ENCODE measurements at places on chromosomes 12 and 14.
A peak's percentile ranks its signal among the peaks of the same experiment; 100 is the strongest.

DNA sequence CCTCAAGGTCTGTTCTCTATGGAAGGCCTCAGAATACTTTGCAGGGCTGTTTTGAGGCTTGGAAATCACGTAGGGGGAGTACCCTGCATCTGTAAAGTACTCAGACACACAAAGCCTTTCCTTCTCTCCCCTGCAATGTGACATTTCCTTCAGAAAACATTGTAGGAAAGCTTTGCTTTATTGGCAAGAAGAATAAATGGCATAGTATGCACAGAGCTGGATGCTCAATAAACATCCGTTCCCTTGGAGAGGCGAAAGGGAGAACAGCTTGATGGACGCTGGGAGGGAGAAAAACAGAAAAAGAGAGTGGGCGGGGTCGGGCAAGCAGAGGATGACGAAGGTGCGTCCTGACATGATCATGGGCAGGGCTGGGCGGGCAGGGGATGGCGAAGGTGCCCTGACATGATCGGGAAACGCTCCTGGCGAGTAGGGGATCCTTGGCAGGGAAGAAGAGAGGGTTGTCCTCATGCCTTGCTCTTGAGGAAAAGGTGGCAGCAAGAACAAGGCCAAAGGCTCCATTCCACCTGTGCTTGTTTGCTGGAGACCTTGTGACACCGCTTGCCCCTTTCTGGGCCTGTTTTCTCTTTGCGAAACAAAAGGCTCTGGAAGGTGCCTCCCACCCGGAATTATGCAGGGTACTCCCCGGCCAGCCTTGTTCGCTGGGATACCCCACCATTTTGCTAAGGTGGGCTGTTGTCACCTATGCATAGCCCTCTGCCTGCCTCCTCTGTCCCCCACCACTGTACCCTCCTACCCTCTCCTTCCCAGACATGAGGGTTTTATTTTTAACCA lies 21.1 kb downstream of the IRF2BPL start:
- no peak for DNase-seq

- DNase-seq: no peak
Observed at GRCh38 chr12:4119157-4119761, 154.3 kb upstream of the CCND2 start.

GRCh38 chr14:70416338-70416724 lies 559 bp downstream of the SYNJ2BP start:
- DNase-seq: peak; percentile 11

- no peak for DNase-seq
Observed at GRCh38 chr12:106598003-106598402, 15.2 kb downstream of the RFX4 start.

DNA sequence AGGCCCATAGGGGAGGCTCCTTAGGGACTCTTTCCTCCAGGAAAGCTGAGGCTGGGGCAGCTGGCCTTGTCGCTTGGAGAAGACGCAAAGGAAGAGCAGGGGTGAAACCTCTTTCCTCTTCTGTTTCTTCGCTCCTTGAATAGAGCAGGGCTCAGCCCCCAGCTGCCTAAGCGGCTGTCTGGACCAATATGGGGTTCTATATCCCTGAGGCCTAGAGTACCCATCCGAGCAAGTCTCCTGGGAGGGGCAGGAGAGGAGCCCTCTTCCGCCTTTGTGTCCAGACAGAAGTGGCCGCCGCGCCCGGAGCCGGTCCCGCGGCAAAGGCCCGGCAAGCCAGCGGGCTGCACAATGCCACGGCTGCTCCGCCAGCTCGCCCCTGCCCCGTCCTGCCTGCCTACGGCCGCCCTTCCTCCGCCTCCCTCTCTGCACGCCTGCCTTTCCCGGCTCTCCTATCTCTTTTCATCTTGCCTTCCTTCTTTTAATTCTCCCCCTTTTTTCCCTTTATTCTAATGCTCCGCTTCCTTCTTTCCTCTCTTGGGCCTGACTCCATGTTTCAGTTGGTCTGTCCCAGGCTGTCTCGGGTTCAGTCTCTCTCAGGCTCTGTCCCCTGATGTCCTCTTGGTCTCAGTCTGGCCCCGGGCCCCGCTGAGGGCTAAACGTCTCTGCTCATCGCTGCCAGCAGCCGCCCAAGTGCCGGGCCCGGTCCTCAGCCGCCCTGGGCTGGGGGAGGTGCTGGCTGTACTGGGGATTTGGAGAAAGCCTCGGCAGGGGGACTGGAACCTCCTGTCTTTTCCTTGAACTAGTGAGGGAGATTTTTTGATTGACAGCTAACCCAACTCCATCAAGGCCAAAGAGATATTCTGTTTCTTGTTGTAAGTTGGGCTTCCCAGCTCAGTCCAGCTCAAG lies 2.5 kb upstream of the HOXC9 start:
- DNase-seq: no peak

DNA sequence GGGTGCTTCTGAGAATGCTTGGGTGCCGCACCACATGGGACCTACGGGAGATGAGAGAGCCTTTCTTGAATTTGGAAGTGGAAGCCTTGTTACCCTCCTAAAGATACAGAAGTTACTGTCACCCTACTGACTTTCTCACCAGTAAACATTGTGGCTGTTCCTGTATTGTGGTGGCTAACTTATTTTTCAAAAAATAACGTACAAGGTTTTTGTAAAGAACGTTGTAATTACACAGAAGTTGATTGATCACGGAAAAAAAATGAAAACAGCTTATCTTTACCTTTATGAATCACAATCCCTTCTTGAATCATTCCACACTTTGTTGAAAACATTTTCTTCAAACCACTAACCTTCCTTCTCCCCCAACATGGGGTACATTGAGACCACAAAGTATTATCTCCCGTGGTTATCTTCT lies 22.0 kb upstream of the PPFIBP1 start:
- no peak for DNase-seq

GRCh38 chr12:81596558-81596957 lies 162.6 kb downstream of the PPFIA2 start:
- no peak for DNase-seq

DNA sequence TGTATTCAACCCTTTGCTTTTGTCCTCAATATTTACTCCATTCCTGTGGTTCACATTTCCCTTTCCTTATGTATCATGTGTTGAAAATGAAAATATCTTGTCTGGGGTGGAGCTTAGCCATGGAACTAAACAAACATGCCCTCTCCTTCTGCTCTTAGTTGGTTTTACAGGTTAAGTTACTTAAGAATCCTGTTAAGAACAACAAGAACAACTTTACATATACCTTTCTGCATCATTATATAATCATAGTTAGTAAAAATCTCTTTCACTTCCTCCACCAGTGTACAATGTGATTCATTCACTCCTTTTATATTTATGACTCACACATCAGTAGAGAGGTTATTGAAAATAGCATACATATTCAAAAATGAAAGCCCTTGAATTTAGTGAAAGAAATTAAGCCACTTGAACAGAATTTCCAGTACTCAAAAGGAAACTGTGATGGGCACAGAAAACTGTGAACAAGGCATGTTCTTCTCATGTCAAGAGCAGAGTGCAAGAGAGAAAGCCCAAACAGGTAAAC lies 307.7 kb downstream of the CCDC91 start:
- DNase-seq: no peak

GRCh38 chr12:122503147-122503751 lies 2.5 kb upstream of the ZCCHC8 start:
- no peak for DNase-seq

DNA sequence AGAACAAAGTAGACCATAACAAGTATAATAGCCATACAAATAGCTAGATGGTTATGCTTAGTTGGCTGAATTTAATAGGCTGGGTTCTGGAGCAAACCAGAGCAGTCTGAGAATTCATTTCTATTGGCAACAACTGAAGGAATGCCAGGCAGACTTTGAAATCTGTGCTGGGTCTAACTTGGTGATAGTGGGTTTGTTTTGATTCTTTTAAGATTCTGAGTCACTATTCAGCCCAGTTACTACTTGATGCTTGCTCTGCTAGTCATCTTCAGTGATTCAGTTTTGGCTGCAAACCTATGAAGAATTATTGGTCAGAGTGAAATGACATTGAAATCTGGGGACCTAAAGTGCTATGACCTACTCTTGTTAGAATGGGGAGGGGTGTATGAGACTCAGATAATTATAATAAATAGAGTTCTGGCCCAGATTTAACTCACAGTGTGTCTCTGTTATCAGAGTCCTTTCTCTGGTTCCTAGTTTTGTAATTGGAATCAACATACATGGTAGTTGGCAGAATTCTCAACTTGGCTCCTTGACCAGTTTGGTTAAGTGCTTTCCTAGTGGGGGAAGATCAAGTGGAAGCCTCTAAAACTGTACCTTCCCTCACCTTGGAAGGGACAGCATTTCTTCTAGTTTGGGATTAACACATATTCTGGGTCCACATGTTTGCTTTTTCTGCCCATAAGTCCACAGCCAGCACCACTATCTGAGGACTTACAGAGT lies 43.5 kb downstream of the MNAT1 start:
- DNase-seq: no peak

- DNase-seq: no peak
Observed at GRCh38 chr12:39427360-39427808, 15.5 kb downstream of the KIF21A start.

- no peak for DNase-seq
Observed at GRCh38 chr14:68626386-68626785, 166.5 kb downstream of the ZFP36L1 start.

DNA sequence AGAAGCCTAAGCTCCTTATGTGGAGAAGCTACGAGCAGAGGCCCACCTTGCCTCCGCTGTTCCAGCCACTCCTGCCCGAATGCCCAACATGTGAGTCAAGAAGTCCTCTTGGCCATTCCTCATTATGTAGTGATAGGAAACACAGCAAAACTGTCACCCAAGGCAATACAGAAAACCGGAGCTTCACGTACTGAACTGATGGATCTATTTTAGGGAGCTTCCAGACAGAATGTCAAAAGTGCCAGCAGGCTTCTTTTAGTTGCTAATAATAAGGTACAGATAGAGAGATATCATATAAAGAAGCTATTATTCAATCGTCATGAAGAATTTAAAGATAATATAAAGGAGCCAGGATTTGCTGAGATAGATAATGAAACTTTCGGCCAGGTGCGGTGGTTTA lies 91.6 kb upstream of the SYT10 start:
- DNase-seq: no peak

DNA sequence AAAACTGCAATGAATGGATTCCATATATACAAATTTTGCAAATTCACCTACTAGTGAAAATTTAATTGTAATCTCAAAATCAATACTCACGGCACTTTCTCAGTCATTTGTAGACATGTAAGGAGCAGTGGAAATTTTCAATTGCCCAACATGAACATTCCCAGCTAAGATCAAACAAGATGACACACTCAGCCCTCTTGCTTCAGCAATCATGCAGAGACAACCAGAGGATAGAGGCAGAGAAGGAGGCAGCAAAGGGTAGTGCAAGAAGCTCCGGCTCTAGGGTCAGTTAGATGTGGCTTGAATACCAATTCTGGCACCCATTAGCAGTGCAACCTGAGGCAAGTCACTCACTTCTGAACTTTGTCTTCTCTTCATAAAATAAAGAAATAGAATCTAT lies 91.5 kb upstream of the SLC35F4 start:
- no peak for DNase-seq

- DNase-seq: no peak
Observed at GRCh38 chr14:85909581-85909980, 379.6 kb downstream of the FLRT2 start.

GRCh38 chr12:122117979-122118378 lies 39.4 kb downstream of the MLXIP start:
- DNase-seq: no peak

DNA sequence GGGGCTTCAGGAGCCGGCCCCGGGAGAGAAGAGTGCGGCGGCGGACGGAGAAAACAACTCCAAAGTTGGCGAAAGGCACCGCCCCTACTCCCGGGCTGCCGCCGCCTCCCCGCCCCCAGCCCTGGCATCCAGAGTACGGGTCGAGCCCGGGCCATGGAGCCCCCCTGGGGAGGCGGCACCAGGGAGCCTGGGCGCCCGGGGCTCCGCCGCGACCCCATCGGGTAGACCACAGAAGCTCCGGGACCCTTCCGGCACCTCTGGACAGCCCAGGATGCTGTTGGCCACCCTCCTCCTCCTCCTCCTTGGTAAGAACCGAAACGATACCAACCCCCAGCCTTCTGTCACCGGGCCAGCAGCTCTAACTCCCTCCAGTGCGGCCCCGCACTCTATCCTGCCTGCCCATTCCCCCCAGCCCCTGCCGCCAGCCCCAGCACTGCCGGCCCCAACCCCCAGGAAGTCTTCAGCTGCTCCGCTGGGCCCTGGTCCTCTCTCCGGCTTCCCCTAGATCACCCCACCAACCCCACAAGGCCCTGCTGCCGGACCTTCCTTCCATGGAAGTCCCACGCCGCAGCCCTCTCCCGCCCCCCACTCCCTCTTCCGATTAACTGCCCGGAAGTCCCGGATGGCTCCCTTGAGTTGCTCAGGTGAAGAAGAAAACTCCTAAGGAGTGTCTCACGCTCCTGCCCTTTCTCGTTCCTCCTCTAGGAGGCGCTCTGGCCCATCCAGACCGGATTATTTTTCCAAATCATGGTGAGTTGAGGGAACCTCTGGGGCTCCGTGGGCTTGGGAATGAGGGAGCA lies 693 bp downstream of the LRP10 start:
- peak; percentile 83 for DNase-seq

GRCh38 chr12:80140005-80140404 lies 40.7 kb downstream of the OTOGL start:
- DNase-seq: no peak

DNA sequence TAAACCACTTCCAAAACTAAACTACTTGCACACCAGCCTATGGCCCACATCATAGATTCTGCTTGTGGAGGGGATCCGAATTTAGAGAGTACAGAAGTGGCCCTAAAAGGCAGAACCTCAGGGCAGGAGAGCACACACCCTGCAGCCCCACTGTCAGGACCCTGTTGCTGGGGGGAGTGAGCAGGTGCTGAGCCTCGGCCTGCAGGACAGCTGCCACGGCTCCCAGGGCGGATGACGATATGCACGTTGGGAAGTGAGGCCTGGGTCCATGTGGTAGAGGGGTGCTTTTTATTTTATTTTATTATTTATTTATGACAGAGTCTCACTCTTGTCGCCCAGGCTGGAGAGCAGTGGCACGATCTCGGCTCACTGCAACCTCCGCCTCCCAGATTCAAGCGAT lies 73.5 kb downstream of the TNFAIP2 start:
- DNase-seq: no peak

- no peak for DNase-seq
Observed at GRCh38 chr12:115294453-115295133, 610.6 kb upstream of the TBX3 start.

- peak; percentile 35 for DNase-seq
Observed at GRCh38 chr14:101928415-101928841, 35.9 kb upstream of the DYNC1H1 start.

GRCh38 chr12:119666226-119666795 lies 1.6 kb upstream of the PRKAB1 start:
- peak; percentile 56 for DNase-seq

GRCh38 chr14:100738704-100739131 lies 12.0 kb downstream of the DLK1 start:
- no peak for DNase-seq

GRCh38 chr14:96805956-96806355 lies 8.8 kb downstream of the VRK1 start:
- no peak for DNase-seq

- peak; percentile 28 for DNase-seq
Observed at GRCh38 chr14:90451961-90452360, 55.1 kb downstream of the CALM1 start.

GRCh38 chr14:35934499-35934898 lies 108.4 kb downstream of the BRMS1L start:
- DNase-seq: no peak
